Brain (organoid and tissue), 16 donors: ENCODE measurements at places on chromosomes 3 and 15.
A peak's percentile ranks its signal among the peaks of the same experiment; 100 is the strongest.

- no peak for DNase-seq
Measured at GRCh38 chr3:66748175-66748876, 247.5 kb upstream of the LRIG1 start.

DNA sequence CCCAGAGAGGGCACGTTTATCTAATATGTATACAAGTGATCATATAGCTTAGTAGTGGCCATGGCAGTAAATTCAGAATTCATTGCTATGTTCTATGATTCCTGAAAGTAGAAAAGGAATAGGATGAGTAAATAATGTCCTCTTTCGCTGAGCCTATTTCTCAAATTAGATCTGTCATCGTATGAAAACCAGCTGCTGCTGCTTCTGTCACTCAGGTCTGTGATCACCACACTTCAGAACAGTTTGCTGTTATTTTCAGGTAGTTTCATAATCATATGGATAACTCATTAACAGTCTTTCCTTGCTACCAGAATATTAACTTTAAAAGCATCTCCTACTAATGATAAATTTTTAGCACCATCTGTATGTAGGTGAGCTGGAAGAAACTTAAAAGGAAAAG is 289.1 kb upstream of the AZI2 start:
- no peak for DNase-seq

DNA sequence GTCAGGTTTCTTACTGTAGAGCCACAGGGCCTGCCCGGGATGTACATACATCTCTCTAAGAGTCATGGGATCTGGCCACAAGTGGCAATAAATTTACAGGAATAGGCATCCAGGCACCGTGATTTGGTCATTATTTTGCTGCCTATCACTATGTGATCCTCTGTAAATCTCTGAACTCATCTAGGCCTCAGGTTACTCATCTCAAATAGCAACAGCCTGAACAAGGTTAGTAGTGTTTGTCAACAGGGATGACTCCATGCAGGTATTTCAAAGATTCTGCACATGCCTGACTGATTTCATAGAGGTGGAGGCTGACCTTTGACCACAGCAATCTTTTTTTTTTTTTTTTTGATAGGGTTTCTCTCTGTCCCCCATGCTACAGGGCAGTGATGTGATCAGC is 88.8 kb upstream of the TBL1XR1 start:
- DNase-seq = no peak

- DNase-seq = no peak
Measured at GRCh38 chr3:144058713-144059112, 87.1 kb downstream of the DIPK2A start.

GRCh38 chr15:63698692-63699091 is 101.5 kb downstream of the FBXL22 start:
- no peak for DNase-seq

GRCh38 chr3:88151358-88151757 is 1.6 kb downstream of the C3orf38 start:
- DNase-seq = no peak

GRCh38 chr3:43559961-43560360 is 61.9 kb downstream of the ANO10 start:
- DNase-seq = no peak

DNA sequence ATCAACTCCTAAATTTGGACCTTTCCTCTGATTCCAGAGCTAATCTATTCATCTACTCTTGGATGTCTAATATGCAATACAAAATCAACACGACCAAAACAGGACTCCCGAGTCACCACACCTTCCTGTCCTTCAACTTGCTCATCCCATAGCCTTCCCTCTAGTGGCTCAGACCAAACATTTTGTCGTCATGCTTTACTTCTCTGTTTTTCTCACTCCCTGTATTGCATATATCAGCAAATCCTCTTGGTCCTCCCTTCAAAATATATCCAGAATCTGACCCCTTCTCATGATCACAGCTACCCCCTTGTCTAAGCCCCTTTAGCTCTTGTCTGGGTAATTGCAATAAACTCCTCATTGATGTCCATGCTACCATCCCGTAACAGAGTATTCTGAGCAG is 30.5 kb upstream of the DCP1A start:
- DNase-seq = no peak

- no peak for DNase-seq
Measured at GRCh38 chr3:144557515-144557914, 585.9 kb downstream of the DIPK2A start.

GRCh38 chr15:74548241-74548640 is 7.2 kb downstream of the ARID3B start:
- peak; percentile 68 for DNase-seq

DNA sequence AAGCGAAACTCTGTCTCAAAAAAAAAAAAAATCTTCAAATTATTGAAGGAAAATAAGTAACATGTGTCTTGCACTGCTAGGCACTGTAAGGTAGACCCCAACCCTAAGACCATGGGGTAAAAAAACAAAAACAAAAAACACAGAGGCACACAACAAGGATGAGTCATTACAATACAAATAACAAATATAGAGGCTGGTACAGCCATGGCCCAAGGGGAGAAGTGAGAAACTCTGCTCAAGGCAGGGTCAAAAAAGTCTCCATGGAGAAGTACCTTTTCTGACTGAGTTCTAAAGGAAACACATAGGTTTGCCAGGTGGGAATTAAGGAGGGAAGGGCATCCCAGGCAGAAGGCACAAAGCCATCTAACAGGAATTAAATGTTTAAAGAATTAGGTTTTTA is 54.5 kb downstream of the TOP2B start:
- DNase-seq = no peak

GRCh38 chr3:141439589-141439988 is 47.2 kb upstream of the RASA2 start:
- no peak for DNase-seq

DNA sequence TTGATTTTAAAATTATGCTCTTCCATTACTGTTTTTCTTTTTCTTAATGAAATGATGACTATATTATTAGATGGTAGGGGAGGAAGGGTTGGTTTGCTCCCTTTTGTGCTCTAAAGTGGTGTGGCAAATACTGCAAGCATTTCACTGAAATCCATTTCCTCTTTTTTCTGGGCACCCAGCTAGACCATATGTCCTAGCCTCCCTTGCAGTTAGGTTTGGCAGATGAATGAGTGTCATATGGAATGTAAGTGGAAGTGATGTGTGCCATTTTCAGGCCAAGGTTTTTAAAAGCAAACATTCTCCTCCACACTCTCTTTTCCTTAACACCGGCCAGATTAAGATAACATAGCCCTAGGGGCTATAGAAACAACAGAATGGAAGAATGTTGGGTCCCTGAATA is 363.0 kb downstream of the FGF12 start:
- peak; percentile 97 for DNase-seq

- no peak for DNase-seq
Measured at GRCh38 chr3:47005212-47006144, 26.0 kb downstream of the NBEAL2 start.

DNA sequence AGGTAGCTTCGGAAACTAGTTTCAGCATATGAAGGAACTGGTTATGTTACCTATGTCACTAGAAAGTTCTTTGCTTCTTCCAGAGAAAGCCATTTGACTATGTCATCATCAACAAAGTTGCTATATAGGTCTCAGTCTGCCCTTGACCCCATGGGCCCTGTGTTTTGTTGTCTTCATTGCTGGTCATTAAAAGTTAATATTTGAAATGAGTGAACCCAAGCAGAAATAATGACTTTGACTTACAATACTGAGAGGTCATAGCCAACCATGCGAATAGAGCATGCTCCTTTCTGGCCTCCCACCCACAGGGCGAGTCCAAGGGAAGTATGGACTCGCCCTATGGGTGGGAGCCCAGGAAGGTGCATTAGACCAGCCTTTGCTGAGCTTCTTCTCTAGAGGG is 40.9 kb downstream of the APH1B start:
- no peak for DNase-seq

- DNase-seq = no peak
Measured at GRCh38 chr3:184110316-184110725, 13.5 kb downstream of the HTR3E start.

DNA sequence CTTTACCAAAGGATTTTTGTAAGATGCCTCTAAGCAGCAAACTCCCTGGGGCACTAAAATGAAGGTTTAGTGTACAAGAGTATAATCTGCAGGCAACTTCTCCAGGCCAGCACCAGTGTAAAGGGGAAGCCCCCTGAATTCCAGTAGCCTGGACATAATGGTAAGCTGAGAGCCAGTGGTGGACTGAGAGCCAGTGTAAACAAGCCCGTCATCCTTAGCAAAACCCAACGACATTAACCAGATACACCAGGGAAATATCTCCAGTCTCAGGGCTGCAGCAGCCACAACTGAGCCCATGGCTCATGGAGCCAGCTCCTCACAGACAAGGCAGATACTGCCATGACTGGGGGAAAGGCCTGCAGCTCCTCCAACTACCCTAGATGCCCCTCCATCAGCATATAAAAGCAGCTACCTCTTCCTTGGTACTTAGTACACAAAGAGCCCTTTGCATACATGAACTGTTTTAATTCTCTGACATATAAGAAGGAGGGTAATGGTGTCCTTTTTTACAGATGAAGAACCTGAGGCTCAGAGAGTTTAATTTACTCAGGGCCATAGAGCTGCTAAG is 21.7 kb downstream of the PARP16 start:
- DNase-seq = no peak

GRCh38 chr3:8603115-8603710 is 41.4 kb downstream of the SSUH2 start:
- DNase-seq = no peak

- no peak for DNase-seq
Measured at GRCh38 chr15:95208988-95209387, 977.6 kb downstream of the MCTP2 start.

- DNase-seq = peak; percentile 9
Measured at GRCh38 chr15:27538325-27538724, 560.8 kb downstream of the OCA2 start.

GRCh38 chr3:9932843-9933560 is 632 bp upstream of the CRELD1 start:
- peak; percentile 86 for DNase-seq

GRCh38 chr3:161066930-161067329 is 38.2 kb downstream of the B3GALNT1 start:
- DNase-seq = no peak
